Stimulated activated CD4-positive, alpha-beta T cell treated with anti-CD3 and anti-CD28 coated beads, Interleukin-2, amount 100 ng/mL, for 48 hours (primary cell): ENCODE measurements at places on chromosomes 1 and 21.

DNA sequence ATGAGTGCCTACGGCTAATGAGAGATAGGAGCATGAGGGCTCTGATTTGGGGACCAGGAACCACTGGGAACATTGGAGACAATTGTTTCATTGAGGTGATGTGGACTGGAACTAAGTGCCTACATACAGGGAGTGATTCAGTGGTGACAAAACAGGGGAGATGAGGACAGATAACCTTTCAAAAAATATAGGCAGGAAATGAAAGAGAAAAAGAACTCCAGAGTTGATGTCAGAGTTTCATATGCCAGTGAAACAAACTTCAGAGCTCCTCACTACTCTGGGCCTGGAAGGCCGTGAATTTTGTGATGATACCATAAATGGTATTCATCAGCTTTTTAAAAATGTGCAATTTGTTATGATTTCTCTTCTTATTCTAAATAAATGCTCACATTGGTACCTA is 39.3 kb downstream of the FASLG start:
- DNase-seq = no peak

- no peak for DNase-seq
Measured at GRCh38 chr1:147264158-147264768, 21.8 kb downstream of the CHD1L start.

DNA sequence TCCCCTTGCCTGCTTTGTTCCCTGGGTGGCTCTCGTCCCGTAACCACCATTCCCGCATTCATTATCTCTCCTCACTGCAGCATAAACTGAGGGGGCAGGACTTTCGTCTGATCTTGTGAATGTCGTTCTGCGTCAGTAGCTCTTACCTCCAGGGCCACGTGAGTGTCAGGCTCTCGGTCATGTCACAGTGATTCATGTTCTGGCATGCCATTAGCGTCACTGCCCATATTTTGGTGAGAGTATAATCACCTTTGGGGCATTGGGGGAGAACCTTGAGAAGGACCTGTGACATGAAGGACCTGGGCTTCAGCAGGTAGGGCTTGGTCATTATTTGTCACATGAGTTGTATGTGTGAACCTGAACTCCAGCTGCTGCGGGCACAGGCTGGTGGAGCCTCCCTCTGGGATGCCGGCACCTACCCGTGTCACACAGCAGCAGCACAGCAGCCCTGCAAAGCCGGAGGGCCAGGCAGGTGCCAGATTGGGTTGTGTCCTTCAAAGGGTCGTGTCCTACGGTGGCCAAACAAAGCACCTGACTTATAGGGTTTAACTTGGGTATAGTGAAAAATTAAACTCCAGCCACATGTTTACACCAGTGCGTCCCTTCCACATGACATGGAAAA is 68.5 kb downstream of the BACE2 start:
- DNase-seq = no peak

- no peak for DNase-seq
Measured at GRCh38 chr1:162500805-162501204, 3.2 kb downstream of the UHMK1 start.

GRCh38 chr1:95035536-95035935 is 37.2 kb downstream of the ALG14 start:
- no peak for DNase-seq

DNA sequence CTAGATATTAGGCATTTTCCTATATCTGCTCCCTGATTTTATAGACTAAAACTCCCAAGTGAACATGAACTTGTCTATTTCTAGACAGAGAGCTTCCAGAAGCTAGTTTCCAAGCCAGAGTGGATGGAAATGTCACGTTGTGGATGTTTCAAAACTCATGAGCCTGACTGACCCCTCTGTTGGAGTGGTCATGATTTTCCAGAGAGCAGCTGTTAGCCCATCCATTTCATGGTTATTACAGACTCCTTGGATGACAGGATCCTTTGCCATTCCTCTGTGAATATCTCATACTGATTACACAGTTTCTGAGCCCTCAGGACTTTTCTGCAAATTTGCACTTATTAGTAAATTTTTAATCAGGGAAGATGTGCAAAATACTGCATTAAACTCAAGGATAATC is 76.8 kb upstream of the ATF3 start:
- DNase-seq = no peak

DNA sequence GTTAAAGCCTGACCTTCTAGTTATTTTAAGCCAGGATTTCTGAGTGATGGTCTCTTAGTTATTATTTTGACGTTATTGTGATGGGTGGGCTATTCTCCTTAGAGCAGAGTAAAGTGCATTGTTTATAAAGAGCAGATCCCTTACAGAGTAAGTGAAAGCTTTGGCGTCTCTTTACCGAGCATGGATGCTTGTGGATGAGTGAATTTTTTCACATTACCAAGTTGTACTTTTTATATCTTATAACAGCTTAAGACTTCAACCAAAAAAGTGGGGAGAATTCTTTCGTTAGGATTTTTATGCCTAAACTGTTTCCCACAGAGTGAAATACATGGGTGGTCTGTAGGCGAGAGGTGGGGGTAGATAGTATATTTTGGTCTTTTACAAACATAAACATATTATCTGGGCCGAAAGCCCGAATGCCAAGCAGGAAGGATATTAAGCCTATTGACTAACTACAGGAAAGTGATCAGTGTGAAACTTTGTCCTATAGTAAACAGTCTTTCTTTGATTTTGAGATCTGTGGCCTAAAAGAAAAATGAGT is 279.1 kb upstream of the C1orf105 start:
- DNase-seq = no peak

DNA sequence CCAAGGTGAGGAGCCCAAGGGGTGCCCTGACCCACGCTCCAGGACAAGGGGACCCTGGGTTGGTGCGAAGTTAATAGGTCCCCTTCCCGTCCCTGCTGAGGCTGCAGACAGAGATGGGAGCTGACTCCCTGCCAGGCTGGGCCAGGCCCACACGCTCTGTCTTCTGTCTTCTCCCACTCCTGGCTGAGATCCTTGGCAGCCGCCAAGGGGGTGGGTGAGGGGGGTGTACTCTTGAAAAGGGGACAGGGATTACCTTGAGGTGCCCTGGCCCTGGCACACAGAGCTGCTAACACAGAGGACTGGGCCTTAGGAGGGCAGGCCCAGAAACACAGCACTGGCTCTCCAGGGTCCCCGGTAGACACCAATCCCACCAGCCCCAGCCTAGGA is 11.0 kb upstream of the CTRC start:
- DNase-seq = no peak

GRCh38 chr1:35180776-35181374 is 12.1 kb downstream of the SFPQ start:
- DNase-seq = no peak

DNA sequence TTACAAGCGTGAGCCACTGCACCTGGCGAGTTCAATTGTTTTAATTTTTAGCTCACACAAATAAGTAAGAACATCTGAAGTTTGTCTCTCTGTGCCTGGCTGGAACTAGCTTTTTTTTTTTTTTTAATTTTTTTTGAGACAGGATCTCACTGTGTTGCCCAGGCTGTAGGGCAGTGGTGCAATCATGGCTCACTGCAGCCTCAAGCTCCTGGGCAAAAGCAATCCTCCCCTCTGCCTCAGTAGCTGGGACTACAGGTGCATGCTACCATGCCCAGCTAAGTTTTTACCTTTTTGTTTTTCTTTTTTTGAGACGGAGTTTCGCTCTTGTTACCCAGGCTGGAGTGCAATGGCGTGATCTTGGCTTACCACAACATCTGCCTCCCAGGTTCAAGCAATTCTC is 7.9 kb downstream of the NKAIN1 start:
- DNase-seq = no peak

DNA sequence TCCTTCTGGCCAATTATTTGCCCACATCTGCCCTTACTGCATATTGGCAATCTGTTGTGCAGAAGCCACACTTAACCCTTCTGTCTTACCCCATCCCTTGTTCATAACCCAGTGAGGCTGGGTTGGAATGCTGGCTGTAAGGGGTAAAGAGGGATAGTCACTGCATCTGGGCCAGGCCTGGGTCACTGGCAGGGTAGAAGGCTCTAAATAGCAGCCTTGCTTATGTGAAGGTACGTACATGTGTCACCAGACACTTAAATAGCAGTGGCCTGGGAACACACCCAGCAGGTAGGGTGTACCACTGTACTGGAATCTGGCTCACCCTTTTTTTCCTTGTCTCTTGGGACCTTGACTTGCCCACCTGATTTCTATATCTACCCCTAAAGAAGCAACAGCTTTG is 9.9 kb upstream of the TARS2 start:
- DNase-seq = no peak
